ENCODE measurements at places on chromosomes 6 and 20. TPM values are rescaled to one million over a fixed set of nuclear protein-coding genes. Genes with fewer than 3 reads are reported as not detected.

GRCh38 chr20:11437611-11438380 is 479.9 kb upstream of the BTBD3 start:
- H3K27ac ChIP-seq, result no peak overlapping the region
- H3K27me3 ChIP-seq, result no peaks in the 10 kb centered on the region
- H3K36me3 ChIP-seq, result no peaks in the 10 kb centered on the region
- no peaks in the 10 kb centered on the region for H3K4me1 ChIP-seq
- DNase-seq, result no peak

The OR12D3 gene
- not detected for total RNA-seq

DNA sequence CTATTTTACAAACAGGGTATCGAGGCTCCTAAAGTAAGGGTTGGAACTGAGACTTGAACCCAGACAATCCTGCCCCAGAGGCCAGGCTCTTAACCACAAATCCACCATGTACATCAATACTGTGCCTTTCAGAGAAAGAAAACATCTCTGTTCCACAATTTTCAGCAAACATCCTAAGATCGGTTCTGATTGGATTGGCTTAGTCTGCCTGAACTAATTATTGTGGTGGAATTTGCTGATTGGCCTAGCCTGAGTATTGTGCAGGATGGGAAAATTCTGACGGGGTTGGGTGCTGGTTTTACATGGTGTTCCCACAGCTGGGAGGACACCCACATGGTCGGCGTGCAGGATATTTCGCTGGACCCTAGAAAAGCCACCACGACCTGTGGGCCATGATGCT is at the start of gene CLPSL1:
TSS of gene CLPSL1 (plus strand) at position 301 of the 400 bp plus-strand sequence. CDS start at position 393, 92 bp downstream.
- H3K27ac ChIP-seq, result no peak within 1 kb of the TSS
- H3K4me3 ChIP-seq, result no peak within 1 kb of the TSS
- H3K27me3 ChIP-seq, result peaks cover 25% of the 10 kb centered on the region
- DNase-seq, result no peak

DNA sequence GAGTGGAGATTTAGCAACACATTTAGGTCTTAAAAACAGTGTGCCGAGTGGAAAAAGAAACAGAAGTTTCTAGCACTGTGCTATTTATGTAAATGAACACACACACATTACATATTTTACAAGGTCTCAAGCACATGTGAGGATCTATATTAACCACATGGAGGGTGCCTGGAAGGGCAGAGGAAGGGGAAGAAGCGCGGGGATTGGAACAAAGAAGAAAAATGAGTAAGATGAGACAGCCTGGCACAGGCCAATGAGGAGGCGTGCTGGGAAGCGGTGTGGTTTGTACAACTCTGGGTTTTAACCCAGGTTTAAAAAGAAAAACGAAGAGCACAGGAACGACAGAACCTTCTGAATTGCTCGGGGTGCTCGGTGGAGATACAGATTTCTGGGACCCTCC is 5.7 kb downstream of the KCNG1 start:
- no peak for DNase-seq
- no peaks in the 10 kb centered on the region for H3K36me3 ChIP-seq
- peaks cover 39% of the 10 kb centered on the region for H3K27me3 ChIP-seq
- no peak overlapping the region for H3K27ac ChIP-seq
- H3K4me1 ChIP-seq, result peaks cover 8% of the 10 kb centered on the region

DNA sequence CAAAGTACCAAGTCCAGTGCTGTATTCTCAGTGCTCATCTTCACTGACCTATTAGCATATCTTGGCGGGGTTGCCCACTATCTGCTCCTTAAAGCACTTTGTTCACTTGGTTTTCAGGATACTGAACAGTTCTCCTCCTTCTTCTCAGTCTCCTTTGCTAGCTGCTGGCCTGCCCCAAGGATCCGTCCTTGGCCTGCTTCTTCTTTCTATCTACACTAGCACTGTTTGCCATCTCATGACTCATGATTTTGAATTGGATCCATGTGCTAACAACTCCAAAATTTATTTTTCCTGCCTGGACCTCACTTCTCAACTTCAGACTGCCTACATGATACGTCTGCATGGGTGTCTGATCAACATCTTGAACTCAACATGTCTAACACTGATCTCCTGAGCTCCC is 15.5 kb downstream of the TPD52L1 start:
- DNase-seq, result no peak
- no peak overlapping the region for H3K4me3 ChIP-seq
- no peaks in the 10 kb centered on the region for H3K36me3 ChIP-seq
- peaks cover 5% of the 10 kb centered on the region for H3K27me3 ChIP-seq
- H3K4me1 ChIP-seq, result no peaks in the 10 kb centered on the region
- no peak overlapping the region for H3K27ac ChIP-seq

The RHAG gene
- not detected for total RNA-seq

The SPATS1 gene
- total RNA-seq, result not detected

DNA sequence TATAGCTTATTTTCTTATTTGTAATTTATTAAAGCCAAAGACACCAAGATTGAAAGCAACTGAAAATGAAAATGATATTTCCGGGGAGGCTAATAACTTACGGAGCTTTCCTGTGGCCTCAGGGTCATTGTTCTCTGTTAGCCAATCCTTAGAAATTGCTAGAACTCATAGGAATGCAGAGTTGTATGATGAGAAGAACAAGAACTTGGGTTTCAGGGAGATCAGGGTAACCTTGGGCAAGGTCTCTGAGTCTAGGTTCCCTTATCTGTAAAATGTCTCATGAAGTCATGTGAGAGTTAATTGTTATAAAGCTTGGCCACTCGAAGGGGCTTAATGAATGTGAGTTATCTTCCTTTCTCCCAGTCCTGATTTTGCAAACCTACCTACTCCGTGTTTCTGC is 20.1 kb upstream of the SERINC3 start:
- H3K36me3 ChIP-seq, result no peaks in the 10 kb centered on the region
- DNase-seq, result no peak
- H3K4me3 ChIP-seq, result no peak overlapping the region
- H3K27me3 ChIP-seq, result peaks cover 2% of the 10 kb centered on the region

GRCh38 chr6:47687432-47687831 is 10.9 kb upstream of the ADGRF4 start:
- H3K4me3 ChIP-seq, result no peak overlapping the region
- H3K27ac ChIP-seq, result no peak overlapping the region
- no peak for DNase-seq
- no peaks in the 10 kb centered on the region for H3K36me3 ChIP-seq

DNA sequence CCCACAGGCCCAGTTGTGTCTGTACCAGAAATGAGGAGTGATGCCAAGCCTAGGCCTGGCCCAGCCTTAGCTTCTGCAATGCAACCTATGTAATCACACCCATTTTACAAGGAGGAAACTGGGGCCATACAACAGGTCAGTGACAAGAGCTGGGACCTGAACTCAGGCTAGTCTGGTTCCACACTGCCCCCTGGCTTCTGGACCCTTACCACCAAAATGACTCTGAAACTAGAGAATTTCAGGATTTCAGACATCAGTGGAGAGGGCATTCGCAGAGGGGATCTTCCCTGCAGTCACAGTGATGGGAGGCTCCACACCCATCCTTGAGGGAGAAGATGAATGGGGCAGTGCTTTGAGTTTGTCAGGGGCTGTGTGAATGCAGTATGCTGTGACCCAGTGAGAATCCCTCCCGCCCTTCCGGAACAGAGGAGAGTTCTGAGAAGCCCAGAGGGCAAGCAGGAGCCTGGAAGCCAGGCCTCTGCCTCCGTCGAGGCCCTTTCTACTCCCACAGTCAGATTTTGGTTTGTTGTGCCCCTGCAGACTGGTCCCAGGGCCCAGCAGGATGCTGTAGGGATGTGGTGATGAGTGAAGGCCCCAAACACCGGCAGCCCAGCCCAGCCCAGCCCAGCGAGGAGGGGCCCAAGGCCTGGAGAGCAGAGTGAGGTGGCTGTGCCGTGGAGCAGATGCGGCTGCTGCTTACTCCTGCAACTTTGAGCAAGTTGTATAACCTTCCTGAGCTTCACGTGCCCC is 48.1 kb upstream of the MYL9 start:
- no peaks in the 10 kb centered on the region for H3K27me3 ChIP-seq
- DNase-seq, result no peak
- no peak overlapping the region for H3K4me3 ChIP-seq
- peaks cover 6% of the 10 kb centered on the region for H3K36me3 ChIP-seq
- H3K4me1 ChIP-seq, result peaks cover 28% of the 10 kb centered on the region

DNA sequence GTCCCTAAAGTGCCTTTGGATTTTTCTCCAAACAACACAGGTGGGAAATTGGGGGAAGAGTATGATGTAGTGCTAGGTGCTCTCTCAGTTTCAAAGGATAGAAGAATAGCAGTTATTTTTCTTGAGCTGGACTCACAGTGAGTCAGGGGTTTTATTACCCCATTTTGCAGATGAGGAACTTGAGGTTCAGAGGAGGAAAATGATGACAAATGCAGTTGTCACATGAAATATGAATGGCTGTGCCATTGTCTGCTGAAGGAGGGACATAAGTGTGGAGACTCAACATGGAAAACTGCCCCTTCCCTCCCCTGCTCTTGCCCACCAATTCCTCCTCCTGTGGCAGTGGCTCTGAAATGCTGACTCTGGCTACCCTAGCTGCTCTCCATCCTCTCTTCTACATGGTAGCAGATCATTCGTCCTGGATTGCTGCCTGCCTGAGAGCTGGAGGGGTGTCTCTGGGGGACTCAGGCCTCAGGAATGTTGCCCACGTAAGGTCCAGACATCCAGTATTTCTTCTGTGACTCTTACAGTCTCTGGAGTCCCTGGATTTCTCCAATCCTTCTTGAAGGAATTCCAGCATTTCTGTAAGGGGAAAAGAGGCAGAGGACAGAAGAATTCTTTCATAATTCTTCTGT is 37.6 kb upstream of the EPB41L1 start:
- DNase-seq, result no peak
- no peaks in the 10 kb centered on the region for H3K4me1 ChIP-seq
- no peak overlapping the region for H3K27ac ChIP-seq

DNA sequence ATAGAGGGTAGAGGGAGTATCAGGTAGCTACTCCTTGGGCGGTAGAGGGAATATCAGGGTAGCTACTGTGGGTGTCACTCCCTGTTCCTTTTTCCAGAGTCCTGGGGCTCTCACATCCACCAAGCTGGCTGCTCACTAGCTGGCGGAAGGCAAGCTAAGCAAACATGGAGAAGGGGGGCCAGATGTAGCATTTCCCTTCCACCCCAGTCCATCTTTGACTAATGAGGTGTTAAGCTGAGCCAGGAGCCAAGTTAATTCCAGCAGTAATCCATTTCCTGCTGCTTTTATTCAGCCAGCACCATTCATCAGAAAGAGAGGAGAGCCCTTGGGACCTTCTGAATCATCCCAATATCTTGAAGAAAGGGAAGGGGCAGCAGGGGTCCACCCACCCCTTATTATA is 330.0 kb downstream of the ZFAND3 start:
- no peaks in the 10 kb centered on the region for H3K36me3 ChIP-seq
- H3K27me3 ChIP-seq, result no peaks in the 10 kb centered on the region
- H3K4me3 ChIP-seq, result no peak overlapping the region

The CCM2L gene
- not detected for total RNA-seq

The IP6K3 gene
- not detected for total RNA-seq

GRCh38 chr6:14943116-14943515 is 302.8 kb upstream of the JARID2 start:
- H3K27ac ChIP-seq, result no peak overlapping the region
- no peak overlapping the region for H3K4me3 ChIP-seq
- no peaks in the 10 kb centered on the region for H3K36me3 ChIP-seq

The DHX16 gene
- total RNA-seq, result 48.5 TPM

- H3K4me1 ChIP-seq, result no peaks in the 10 kb centered on the region
- no peaks in the 10 kb centered on the region for H3K36me3 ChIP-seq
- no peak for DNase-seq
- no peak overlapping the region for H3K27ac ChIP-seq
Measured at GRCh38 chr6:101806241-101806640, 412.7 kb downstream of the GRIK2 start.

The GDAP1L1 gene
- not detected for total RNA-seq

DNA sequence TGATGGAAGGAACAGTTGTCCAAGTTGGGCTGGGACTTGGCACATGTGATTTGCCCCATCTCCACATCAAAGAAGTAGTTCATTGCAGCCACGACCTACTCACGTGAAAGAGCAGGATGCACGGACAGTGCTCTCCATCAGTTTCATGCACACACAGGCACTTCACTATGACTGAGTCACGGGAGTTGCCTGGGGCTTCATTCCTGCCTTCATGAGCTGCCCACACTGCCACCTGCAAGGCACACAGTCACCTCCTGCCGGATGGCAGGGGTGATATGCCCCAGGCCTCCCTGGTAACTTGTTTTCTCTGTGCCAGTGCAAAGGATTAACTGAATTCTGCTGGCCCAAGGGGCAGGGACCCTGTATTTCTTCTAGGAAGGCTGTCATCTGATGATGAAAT is 22.8 kb downstream of the CST5 start:
- no peaks in the 10 kb centered on the region for H3K27me3 ChIP-seq
- no peak overlapping the region for H3K4me3 ChIP-seq
- no peaks in the 10 kb centered on the region for H3K36me3 ChIP-seq
- no peaks in the 10 kb centered on the region for H3K4me1 ChIP-seq
- no peak for DNase-seq

DNA sequence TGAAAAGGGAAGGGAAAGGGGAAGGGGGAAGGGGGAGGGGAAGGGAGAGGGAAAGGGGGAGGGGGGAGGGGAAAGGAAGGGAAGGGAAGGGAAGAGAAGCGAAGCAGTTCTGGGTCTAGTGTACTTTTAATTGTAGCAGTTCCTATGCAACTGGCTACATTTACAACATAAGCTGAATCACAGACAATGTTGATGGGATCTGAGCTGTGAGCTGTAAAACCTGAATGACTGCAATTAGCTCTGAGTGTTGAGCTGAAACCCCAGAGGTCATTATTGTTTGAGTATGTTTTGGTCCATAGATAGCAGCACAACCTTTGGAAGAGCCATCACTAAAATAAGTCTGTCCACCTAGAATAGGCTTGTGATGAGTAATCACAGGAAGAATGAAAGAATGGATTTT is 7.2 kb upstream of the ABHD12 start:
- peaks cover 9% of the 10 kb centered on the region for H3K27me3 ChIP-seq
- no peaks in the 10 kb centered on the region for H3K36me3 ChIP-seq

The MCM8 gene
- total RNA-seq, result 35.2 TPM

GRCh38 chr6:142947714-142948480 is 2.9 kb upstream of the HIVEP2 start:
- H3K27me3 ChIP-seq, result peaks cover 16% of the 10 kb centered on the region
- peak overlapping the region; percentile 82 for H3K4me3 ChIP-seq
- H3K27ac ChIP-seq, result peak overlapping the region; percentile 84
- no peak for DNase-seq
- peaks cover 31% of the 10 kb centered on the region for H3K4me1 ChIP-seq
- H3K36me3 ChIP-seq, result peaks cover 3% of the 10 kb centered on the region

The CGAS gene
- total RNA-seq, result 46.7 TPM

DNA sequence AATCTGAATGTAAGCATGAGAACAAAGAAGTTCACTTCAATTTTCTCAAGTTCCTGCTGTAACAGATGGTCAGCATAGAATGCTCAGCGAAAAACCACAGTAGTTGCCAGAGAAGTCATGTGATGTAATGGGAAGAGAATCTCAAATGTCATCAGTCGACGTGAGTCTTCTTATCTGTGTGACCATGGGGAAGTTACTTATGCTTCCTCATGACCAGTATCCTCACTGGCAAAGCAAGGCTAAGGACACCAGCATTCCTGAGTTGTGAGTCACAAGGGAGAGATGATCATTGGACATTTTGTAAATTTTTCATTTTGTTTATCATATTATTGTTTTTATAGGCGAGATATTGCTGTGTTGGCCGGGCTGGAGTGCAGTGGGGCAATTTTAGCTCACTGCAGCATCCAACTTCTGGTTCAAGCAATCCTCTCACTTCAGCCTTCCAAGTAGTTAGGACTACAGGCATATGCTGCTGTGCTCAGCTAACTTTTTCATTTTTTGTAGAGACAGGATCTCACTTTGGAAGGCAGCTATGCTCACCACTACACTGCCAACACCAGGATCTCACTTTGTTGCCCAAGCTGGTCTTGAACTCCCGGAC is 21.9 kb downstream of the SGK1 start:
- no peak for DNase-seq
- H3K36me3 ChIP-seq, result no peaks in the 10 kb centered on the region
- H3K4me3 ChIP-seq, result no peak overlapping the region
- H3K27me3 ChIP-seq, result no peaks in the 10 kb centered on the region
- H3K27ac ChIP-seq, result no peak overlapping the region

Measured in activated T-helper 2 cell treated with anti-CD3 and anti-CD28 coated beads, Interferon-gamma antibody, Interleukin-2, Interleukin-4, amounts not matched to agents 10 μg/mL and 5 μg/mL and 100 μg/mL, durations not matched to agents 14 hours and 24 hours and 36 hours (primary cell).